NCI-H510A (cell line): ENCODE measurements at places on chromosomes 6 and 20.

GRCh38 chr6:78597966-78598365 lies 269.4 kb upstream of the IRAK1BP1 start:
- no peak for DNase-seq

DNA sequence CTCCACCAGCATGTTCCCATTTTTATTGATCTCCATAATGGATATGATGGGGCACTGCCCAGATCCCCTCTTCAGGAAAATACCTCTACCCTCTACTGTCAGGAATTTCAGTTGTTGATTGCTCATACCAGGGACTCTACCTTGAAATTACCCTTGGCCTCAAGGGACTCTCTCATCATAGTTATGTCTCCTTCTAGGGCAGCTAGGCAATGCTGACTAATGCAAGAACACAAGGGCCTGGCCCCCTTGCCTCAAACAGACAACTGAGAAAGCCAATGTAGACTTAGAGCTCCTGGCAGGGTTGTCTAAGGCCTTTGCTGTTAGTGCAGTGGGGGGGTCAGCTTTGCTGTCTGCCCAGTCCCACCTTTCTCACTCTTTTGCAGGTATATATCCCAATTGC lies 493.1 kb downstream of the BTBD3 start:
- DNase-seq: no peak

DNA sequence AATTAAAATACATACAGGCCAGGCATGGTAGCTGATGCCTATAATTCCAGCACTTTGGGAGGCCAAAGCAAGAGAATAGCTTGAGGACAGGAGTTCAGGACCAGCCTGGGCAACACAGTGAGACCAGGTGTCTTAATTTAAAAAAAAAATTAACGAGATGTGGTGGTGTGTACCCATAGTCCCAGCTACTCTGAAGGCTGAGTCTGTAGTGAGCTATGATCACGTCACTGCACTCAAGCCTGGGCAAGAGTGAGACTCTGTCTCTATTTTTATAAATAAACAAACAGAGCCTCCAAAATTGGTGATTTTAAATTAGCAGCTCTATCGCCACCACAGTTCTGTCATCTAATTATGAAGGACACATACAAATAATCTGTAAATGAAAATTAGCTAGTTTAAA lies 37.9 kb downstream of the ABHD12 start:
- DNase-seq: no peak

DNA sequence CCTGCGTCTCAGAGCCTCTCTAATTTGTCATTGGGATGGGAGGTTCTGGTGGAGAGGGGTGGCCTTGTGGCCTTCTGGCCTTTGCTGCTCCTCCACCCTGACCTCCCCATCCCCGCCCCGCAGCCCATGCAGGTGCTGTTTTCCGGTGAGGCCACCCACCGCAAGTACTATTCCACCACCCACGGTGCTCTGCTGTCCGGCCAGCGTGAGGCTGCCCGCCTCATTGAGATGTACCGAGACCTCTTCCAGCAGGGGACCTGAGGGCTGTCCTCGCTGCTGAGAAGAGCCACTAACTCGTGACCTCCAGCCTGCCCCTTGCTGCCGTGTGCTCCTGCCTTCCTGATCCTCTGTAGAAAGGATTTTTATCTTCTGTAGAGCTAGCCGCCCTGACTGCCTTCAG lies 171.8 kb upstream of the RNF24 start:
- no peak for DNase-seq

- DNase-seq: no peak
Measured at GRCh38 chr6:34973547-34974248, 84.6 kb downstream of the ANKS1A start.

- DNase-seq: no peak
Measured at GRCh38 chr6:107156617-107157016, 41.3 kb upstream of the BEND3 start.

GRCh38 chr20:51545515-51545914 lies 3.0 kb upstream of the NFATC2 start:
- no peak for DNase-seq

DNA sequence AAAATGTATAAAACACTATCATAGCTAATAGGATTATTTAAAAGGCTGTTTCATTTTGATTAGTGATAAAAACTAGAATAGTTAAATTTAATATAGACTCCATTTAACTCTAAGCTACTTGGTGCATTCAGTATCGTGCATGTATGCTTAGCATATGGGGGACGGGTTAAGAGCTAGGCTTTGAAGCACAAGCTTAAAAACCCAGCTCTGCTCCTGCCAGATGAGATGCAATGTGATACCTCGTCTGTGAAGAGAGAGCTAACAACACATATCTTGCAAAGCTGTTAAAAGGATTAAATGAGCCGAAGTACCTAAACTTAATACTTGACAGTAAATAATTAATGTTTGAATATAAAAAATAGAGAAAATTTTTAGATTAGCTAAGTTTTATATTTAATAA lies 42.2 kb downstream of the DTNBP1 start:
- DNase-seq: peak; percentile 14

GRCh38 chr20:2446845-2447244 lies 23.7 kb downstream of the SNRPB start:
- no peak for DNase-seq

DNA sequence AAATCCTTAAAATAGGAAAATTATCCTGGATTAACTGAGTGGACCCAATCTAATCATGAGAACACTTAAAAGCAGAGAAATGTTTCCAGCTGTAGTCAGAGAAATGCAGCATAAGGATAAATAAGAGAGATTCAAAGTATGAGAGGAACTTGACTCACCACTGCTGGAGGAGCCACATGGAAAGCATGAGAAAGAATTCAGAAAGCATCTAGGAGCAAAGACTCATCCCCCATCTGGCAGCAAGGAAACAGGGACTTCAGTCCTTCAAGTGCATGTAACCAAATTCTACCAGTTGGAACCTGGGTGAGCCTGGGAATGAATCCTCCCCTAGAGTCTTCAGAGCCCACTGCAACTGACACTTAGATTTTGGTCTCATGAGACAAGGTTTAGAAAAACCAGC lies 33.7 kb downstream of the RNF146 start:
- DNase-seq: no peak

GRCh38 chr20:5524896-5525295 lies 208.1 kb upstream of the PROKR2 start:
- DNase-seq: no peak

- DNase-seq: no peak
Measured at GRCh38 chr6:147040121-147040910, 163.9 kb upstream of the STXBP5 start.

DNA sequence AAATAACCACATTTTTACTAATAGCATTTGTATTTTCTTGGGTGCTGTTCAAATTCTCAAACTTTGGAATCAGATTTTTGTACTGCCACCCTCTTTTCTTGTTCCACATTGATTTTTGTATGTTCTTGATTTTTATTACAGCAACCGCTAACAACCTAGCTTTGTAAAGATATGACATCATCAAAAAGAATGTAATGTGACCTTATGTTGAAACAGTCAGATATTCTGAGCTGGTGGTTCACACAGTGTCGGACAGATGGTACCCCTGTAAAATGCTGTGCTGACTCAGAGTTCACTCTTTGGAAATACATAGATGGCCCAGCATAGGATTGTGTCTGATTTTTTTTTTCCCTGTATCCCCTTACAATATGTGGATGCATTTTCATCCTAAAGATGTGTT lies 118.9 kb downstream of the QKI start:
- DNase-seq: no peak

DNA sequence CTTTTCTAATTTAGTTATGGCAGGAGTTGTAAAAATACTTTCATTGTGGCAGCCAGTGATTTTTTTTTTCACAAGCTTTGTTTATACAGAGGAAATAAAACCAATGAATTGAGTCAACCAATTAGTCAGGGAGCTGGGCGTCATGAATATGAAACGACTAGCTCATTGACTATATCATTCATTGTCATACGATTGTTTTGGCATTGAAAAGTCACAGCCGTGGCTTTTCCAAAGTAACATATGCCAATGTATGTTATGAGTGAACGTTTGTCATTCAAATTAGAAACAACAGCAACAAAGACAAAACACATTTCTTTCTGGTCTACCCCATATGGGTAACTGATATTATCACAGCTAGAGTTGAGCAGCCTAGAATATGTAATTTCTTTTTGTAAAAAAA lies 810.6 kb downstream of the EPHA7 start:
- no peak for DNase-seq

GRCh38 chr6:12327391-12327790 lies 37.2 kb downstream of the EDN1 start:
- no peak for DNase-seq
